ENCODE measurements at places on chromosomes 1 and 21. TPM values are rescaled to one million over a fixed set of nuclear protein-coding genes. Genes with fewer than 3 reads are reported as not detected.

DNA sequence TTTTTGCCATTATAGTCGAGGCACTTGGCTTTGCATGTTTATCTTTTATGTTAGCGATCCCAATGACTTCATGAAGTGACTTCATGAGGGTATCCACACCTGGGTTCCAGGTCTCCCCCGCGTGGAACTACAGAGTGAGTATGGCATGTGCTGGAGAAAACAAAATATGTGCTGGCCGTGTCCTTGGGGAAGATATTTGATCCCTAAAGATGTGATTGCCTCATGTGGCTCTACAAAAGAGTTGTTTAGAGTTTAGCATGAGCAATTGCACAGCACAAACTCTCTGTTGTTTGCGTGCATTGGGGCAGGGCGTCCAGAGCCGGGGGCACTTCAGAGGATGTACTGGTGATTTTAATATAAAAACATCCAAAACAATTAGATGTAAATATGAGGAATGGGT is 4.8 kb downstream of the IL10RB start:
- DNase-seq, result no peak

GRCh38 chr1:27868932-27869718 is 3.2 kb upstream of the THEMIS2 start:
- peak; percentile 50 for DNase-seq

- DNase-seq, result no peak
These were observed 11.5 kb upstream of the AIM2 start for GRCh38 chr1:159088050-159088449.

The NPR1 gene
- 0.06 TPM for total RNA-seq

- peak; percentile 19 for DNase-seq
These were observed 30.0 kb downstream of the C2CD2 start for GRCh38 chr21:41923631-41924367.

- DNase-seq, result no peak
These were observed 78.1 kb upstream of the CCDC190 start for GRCh38 chr1:162939035-162939434.

The KIF14 gene
- total RNA-seq, result 17.8 TPM

DNA sequence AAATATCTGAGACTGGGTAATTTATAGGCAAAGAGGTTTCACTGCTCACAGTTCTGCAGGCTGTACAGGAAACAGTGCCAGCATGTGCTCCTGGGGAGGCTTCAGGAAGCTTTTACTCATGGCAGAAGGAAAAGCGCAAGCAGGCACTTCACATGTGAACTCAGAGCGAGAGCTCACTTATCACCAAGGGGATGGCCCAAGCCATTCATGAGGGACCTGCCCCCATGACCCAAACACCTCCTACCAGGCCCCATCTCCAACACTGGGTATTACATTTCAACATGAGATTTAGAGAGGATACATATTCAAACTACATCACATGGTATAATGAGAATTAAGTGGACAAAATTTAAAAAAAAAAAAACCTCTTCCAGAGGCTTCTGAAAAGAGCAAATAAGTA is 13.7 kb downstream of the WASF2 start:
- no peak for DNase-seq

The PPP2R5A gene
- 32.9 TPM for total RNA-seq

The IGSF21 gene
- not detected for total RNA-seq

- no peak for DNase-seq
These were observed 1.1 kb downstream of the SLC5A9 start for GRCh38 chr1:48223366-48224240.

DNA sequence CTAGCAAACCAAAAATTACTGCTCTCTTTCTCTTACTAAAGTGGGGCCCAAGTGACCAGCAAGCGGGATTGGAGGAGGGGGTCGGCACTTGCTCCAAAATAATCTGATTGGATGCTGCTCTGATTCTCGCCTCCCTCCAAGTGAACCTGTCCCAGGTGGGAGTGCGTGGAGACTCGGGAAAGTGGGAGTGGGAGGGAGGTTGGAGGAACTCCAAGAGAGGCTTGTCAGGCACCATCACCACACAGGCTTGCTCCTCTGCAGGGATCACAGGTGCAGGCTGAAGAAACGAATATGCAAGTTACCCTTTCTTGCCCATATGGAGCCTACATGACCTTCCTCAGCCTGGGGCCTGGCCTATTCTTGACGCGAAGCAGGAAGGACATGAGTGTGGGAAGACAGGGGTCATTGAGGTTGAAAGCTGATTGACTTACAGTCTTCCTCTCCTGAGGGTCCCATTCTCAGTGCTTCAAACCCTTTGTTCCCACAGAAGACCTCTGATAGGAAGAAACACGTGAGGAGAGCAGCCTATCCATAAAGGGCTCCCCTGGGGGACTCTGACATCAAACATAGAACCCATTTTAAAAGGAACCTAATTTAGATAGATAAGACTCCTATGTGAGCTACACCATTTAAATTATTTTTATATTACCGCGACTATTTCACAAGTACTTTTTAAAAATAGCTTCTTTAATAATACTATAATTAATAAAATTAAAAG is 14.2 kb downstream of the RGS8 start:
- DNase-seq, result no peak

The TMEM82 gene
- total RNA-seq, result not detected

DNA sequence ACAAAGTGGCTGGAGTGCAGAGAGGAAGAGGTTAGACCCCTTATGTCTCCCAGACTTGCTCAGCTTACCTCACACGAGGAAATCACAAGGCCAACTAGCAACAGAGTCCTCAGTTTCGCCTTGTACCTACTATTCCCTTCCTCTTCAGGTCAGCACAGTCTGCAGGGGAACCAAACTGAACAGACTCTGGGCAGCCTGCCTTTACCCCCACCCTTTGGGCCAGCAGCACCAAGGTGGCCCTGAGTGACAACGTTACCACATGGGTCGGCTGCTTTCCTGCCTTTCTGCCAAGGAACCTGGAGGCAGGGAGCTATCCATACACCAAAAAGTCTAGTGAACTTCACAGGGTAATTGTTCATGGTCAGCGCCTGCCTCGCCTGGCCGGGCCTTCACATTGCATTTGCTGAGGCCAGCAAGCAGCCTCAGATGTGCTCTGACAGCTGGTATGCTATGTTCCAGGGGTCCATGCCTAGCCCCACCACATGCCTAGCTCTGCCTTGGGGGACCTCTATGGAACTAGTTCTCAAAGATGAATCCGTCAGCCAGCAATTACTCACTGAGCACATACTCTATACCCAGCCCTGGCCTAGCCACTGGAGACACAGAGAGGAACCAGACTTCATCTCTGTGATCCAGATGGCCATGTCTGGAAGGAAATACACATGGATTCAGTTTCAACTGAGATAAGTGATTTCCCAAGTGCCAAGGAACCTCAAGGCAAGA is 69.6 kb downstream of the DMAP1 start:
- DNase-seq, result no peak

- DNase-seq, result no peak
These were observed 15.3 kb downstream of the KRTAP10-1 start for GRCh38 chr21:44524414-44525371.

DNA sequence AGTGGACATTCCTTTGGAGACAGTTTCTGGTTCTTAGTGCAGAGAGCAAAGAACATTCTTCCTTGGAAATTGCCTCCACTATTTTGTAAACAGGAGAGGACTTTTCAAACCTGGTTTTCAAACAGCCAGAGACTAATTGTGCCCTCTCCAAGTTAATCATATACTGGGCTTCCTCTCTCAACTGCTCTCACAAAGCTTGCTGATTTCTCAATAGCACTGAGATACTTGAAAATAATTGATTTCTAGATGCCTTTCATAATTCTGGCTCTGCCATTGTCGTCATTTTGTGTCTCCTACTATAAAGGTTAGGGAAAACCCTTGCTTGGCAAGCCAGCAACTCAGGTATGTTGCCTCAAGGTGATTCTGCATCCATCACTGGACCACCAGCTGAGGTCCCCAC is 56.0 kb downstream of the KCNJ15 start:
- DNase-seq, result no peak

GRCh38 chr1:29833581-29833980 is 597.3 kb downstream of the PTPRU start:
- no peak for DNase-seq

DNA sequence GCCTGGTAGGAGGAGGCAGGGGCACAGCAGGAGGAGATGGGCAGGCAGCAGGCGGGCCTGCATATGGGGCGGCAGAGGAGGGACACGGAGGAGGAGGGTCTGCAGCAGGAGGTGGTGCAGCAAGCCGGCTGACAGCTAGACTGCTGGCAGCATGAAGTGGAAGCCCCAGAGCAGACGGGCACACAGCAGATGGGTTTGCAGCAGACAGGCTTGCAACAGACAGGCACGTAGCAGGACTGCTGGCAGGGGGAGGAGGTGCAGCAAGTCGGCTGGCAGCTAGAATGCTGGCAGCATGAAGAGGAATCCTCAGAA is 615 bp downstream of the KRTAP10-5 start:
- DNase-seq, result no peak

GRCh38 chr1:222976453-222976852 is 161.6 kb downstream of the DISP1 start:
- no peak for DNase-seq

DNA sequence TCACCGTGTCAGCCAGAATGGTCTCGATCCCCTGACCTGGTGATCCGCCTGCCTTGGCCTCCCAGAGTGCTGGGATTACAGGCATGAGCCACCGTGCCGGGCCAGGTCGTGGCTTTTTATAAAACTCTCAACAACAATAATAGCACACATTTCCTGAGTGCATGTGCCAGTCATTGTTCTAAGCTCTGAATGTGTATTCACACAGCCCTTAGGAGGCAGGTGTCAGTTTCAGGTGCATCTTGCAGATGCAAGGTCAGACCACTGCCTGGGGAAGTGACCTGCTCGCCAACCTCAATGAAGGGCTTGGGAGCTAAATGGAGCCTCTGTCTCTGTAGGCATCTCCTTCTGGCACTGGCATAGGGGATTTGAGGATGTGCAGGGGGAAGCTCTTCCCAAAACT is 1.6 kb upstream of the LEFTY2 start:
- DNase-seq, result no peak

- DNase-seq, result no peak
These were observed 143.5 kb upstream of the HNRNPU start for GRCh38 chr1:245007852-245008251.

The SPRR2D gene
- total RNA-seq, result not detected

DNA sequence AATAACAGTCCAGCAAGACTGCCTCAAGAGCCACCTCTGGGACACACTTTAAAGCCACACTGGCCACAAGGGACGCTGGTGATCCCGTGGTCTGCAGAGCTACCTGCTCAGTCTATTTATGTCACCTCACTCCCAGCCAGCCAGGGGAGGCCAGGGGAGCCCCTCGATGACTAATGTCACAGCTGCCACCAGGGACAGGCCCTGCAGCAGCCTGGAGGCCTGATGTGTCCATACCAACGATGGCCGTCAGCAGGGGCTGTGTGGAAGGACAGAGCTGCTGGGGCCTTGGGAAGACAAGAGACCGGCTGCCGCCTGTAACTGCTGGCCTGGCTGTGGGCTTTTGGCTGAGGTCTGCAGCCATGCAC is 71.0 kb downstream of the SIK1 start:
- DNase-seq, result peak; percentile 30

The ZBTB8B gene
- not detected for total RNA-seq

GRCh38 chr1:154824179-154825000 is 45.7 kb downstream of the KCNN3 start:
- no peak for DNase-seq

DNA sequence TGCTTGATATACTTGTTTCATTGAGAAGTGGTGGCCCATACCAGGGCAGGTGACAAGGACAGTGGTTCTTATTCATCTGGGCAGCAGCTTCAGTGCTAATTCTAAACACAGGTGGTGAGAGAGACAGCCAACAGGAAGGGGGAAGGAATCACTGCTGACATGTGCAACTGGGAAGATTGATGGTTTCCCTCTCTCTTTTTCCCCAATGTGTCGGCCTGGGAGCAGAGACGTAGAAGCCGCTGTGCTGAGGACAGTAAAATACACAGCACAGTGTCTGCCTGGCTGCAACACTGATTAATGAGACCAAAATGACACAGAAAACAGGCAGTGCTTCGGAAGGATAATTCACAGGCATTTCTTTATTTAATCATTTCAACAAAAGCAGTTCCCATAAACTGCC is 48.8 kb downstream of the WARS2 start:
- no peak for DNase-seq

- DNase-seq, result peak; percentile 59
These were observed 9.9 kb downstream of the TGFBR3 start for GRCh38 chr1:91876040-91876470.

GRCh38 chr1:196143602-196144342 is 464.5 kb downstream of the KCNT2 start:
- no peak for DNase-seq

GRCh38 chr1:97053268-97053667 is 331.7 kb downstream of the PTBP2 start:
- DNase-seq, result no peak

DNA sequence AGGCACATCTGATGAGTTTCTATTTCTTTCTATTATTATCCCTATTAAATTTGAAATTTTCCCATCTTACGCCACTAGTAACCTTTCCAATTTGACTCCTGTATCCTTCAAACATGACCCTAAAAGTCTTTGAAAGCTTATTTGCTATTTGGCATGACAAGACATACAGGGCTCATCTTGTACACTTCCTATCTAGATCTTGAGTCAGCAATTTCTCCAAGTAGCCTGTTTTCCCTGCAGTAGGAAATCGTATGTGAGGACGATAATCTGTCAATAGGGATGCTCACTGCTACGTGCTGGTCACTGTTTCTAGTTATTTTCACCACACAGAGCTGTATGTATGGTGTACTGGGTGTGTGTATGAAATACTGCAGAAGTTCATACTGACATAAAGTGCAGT is 142.7 kb downstream of the CDC42BPA start:
- no peak for DNase-seq

- DNase-seq, result no peak
These were observed 366.8 kb downstream of the PTBP2 start for GRCh38 chr1:97088391-97088790.

- no peak for DNase-seq
These were observed 14.0 kb downstream of the LPGAT1 start for GRCh38 chr1:211816586-211816985.

- no peak for DNase-seq
These were observed 63.3 kb downstream of the COL18A1 start for GRCh38 chr21:45468051-45468970.

GRCh38 chr1:109395602-109396512 is 1.9 kb downstream of the SORT1 start:
- DNase-seq, result no peak

The PTPN22 gene
- 68.4 TPM for total RNA-seq

DNA sequence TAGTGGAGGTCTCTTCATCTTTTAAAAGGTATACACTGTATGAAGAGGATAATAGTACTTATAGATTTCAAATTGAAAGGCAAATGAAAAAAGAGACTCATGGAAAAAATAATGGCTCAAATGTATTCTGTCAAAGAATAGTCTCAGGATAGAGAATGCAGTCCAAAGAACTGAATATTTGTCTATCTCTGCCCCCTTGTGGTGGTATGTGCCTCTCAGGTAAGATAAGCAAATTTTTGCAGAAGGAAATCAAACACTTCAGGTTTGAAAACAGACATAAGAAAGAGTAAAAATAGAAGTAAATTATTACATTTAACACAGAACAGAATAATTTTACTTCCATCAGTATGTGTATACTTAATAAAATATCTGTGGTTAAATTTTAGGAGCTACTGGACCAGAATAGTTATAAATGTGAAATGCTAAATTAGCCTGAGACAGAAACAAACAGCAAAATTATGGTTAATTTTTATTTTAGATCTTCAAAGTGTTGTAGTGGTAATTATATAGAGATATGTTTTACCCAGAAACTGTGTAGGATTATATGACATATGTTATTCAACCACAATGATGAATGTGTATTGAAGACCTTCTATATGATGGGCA is 164.4 kb upstream of the PALMD start:
- peak; percentile 8 for DNase-seq

- DNase-seq, result peak; percentile 63
These were observed 16.0 kb downstream of the ZBTB17 start for GRCh38 chr1:15959827-15960446.

- DNase-seq, result peak; percentile 28
These were observed 798 bp downstream of the ZBED6 start for GRCh38 chr1:203796236-203796605.

- no peak for DNase-seq
These were observed 24.4 kb downstream of the OR10R2 start for GRCh38 chr1:158496374-158496773.

Data from activated naive CD8-positive, alpha-beta T cell treated with anti-CD3 and anti-CD28 coated beads for 36 hours (primary cell).